ENCODE measurements at places on chromosomes 7 and 10. TPM values are rescaled to one million over a fixed set of nuclear protein-coding genes. Genes with fewer than 3 reads are reported as not detected.

The ZRANB1 gene
- 27.1 TPM for total RNA-seq

The HTR7 gene
- total RNA-seq = under 0.01 TPM

The FAM131B gene
- 0.44 TPM for total RNA-seq

The ABCF2 gene
- total RNA-seq = 44.2 TPM

The FAM204A gene
- total RNA-seq = 33.2 TPM

The MMRN2 gene
- 292 TPM for total RNA-seq

The ITGB8 gene
- total RNA-seq = 0.32 TPM

The ATG9B gene
- not detected for total RNA-seq

The JCAD gene
- 124 TPM for total RNA-seq

The CPEB3 gene
- 0.65 TPM for total RNA-seq

Measured in bladder microvascular endothelial cell (primary cell).